Activated CD4-positive, alpha-beta T cell treated with anti-CD3 and anti-CD28 coated beads, Interleukin-2, amount 50 U/mL, for 24 hours (primary cell): ENCODE measurements at places on chromosomes 13 and 19.

DNA sequence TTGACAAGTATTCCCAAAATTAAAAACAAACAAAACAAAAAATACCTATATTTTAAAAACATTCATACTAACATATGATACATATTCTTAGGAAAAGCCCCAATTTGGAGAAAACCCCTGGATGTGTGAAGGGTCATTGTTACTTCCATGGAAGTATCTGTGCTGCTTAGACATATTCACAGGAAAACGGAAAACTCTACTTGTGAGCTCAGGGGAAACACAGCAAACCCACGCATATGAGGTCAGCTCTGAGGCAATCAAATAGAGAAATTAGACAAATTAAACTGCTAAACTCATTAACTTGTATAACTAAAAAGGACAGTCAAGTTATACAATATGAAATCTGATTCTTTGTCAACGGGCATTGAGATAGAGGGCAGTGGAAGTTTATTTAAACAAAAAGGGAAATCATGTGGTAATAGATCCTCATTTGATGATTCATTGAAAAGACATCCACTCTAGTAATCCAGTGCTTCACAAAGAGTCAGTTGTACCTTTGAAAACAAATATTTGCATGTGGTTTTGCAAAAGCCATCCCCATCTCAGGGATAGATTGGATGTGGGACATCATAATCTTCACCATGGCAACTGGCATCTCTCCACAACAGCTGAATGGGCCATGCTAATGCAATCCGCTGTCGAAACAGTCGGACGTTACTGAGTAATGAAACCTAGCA is 423.4 kb downstream of the ITGBL1 start:
- DNase-seq: no peak

DNA sequence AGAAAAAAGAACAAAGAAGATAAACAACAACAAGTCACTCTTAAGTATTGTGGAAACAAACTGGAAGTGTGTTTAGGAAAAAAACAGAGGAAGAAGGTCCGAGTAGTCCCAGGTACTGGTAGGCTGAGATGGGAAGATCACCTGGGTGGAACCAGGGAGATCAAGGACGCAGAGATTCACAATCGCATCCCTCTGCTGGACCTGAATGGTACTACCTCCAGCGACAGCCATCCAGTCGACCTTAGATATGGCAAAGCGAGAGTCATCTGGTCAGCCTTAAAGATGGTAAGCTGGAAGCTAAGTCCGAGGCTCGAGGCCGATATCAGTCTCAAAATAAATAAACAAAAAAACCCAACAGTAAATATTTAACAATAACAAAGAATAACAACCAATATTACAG is 44.9 kb upstream of the ZNF91 start:
- DNase-seq: no peak

DNA sequence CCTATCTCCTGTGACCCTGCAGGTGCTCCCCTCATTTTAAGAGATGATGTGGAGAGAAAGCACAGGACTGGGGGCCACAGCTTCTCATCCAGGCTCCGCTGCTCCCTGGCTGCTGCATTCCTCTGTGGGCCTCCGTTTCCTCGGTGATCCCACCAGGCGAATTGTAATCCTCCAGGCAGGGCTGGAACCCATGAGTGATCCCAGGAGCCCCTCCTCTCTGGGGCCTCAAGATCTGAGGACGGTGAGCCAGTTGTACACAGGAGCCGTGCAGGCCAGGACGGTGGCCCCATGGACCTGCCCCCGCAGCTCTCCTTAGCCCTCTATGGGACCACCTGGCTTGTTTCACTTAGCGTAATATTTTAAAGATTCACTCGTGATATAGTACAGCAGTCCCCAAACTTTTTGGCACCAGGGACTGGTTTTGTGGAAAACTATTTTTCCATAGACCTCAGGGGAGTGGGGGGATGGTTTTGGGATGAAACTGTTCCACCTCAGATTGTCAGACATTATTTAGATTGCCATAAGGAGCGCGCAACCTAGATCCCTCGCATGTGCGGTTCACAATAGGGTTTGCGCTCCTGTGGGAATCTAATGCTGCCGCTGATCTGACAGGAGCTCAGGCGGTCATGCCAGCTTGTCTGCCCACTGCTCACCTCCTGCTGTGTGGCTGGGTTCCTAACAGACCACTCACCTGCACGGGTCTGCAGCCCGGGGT is 5.6 kb downstream of the FFAR3 start:
- DNase-seq: no peak

- no peak for DNase-seq
These were observed 175.2 kb downstream of the PDS5B start for GRCh38 chr13:32761472-32761871.

DNA sequence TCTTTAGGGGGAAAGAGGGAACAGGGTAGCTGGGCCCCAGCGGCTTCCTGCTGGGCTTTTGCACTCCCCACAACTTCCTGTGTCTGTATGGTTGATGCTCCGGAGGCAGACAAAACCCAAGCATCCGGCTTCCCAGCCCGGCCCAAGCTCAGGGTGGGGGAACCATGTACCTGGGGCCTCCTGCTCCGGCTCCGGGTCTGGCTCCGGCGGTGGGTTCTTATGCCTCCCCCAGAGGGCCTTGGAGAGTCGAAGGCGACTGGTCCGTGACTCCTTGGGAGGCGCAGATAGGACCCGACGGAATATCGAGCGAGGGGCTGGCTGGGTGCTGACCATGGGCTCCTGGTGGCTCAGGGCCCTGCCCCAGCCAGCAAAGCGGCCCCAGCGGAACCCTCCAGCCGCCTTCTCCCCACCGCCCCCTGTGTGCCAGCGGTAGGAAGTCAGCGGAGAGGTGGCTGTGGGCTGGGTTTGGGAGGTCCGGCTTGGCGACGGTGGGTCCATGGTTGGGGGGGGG is 428 bp downstream of the RASAL3 start:
- peak; percentile 67 for DNase-seq

GRCh38 chr13:99226513-99226912 is 25.9 kb downstream of the UBAC2 start:
- DNase-seq: no peak

DNA sequence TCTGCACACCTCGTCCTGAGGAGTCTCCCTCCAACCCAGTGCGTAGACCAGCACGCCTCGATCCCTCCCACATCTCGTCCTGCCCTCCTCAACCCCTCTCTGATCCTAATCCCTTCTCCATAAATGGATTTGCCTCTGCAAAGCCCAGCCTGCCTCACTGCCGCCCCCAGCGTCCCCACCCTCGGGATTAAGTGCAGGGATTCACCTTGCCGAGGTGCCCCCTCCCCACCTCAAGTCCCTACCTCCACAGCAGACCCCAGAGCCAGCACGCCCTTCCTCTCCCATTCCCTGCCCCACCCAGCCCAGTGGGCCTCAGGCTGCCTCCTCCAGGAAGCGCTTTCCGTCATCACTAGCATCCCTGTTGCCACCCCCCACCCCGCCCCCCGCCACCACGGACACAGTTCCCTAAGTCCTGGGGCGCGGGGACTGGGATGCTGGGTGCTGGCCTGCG is 4.0 kb downstream of the KLF16 start:
- DNase-seq: no peak
